ENCODE measurements at places on chromosomes 12 and 14. TPM values are rescaled to one million over a fixed set of nuclear protein-coding genes. Genes with fewer than 3 reads are reported as not detected.

The NAV3 gene
- 20.2 TPM for total RNA-seq

The RERGL gene
- total RNA-seq = 0.40 TPM

The RPS6KL1 gene
- total RNA-seq = 0.13 TPM

The ALDH1L2 gene
- 2.4 TPM for total RNA-seq

The DBX2 gene
- total RNA-seq = not detected

The CD163L1 gene
- total RNA-seq = 0.11 TPM

The ATL1 gene
- 1.5 TPM for total RNA-seq

The SLC6A12 gene
- not detected for total RNA-seq

The MYRFL gene
- total RNA-seq = 0.16 TPM

The PPP2R5C gene
- total RNA-seq = 125 TPM

The KRT78 gene
- total RNA-seq = not detected

The CRIP1 gene
- 17.1 TPM for total RNA-seq

The MUCL1 gene
- not detected for total RNA-seq

The OLR1 gene
- total RNA-seq = 1.4 TPM

The ASIC1 gene
- total RNA-seq = 7.2 TPM

The CCND2 gene
- total RNA-seq = 404 TPM

The CCDC175 gene
- 0.16 TPM for total RNA-seq

The LHX5 gene
- total RNA-seq = not detected

The IFNG-AS1 gene
- total RNA-seq = not detected

The CMA1 gene
- total RNA-seq = not detected

The FOXM1 gene
- total RNA-seq = 24.9 TPM

The TMEM229B gene
- 0.41 TPM for total RNA-seq

The BLTP3B gene
- 22.2 TPM for total RNA-seq

The SMIM41 gene
- not detected for total RNA-seq

The SERPINA12 gene
- total RNA-seq = not detected

The GPR162 gene
- 10.8 TPM for total RNA-seq

The ALDH2 gene
- 41.7 TPM for total RNA-seq

The BICD1 gene
- total RNA-seq = 40.9 TPM

The SCARB1 gene
- 40.4 TPM for total RNA-seq

The DACT1 gene
- total RNA-seq = 61.7 TPM

The KRT6A gene
- 1.2 TPM for total RNA-seq

The CABP1 gene
- 1.1 TPM for total RNA-seq

The IGFBP6 gene
- 77.2 TPM for total RNA-seq

The SIRT4 gene
- 4.6 TPM for total RNA-seq

The KRT77 gene
- total RNA-seq = not detected

The SLC17A8 gene
- total RNA-seq = 0.66 TPM
